ENCODE measurements at places on chromosomes 2 and 18. TPM values are rescaled to one million over a fixed set of nuclear protein-coding genes. Genes with fewer than 3 reads are reported as not detected.
A peak's percentile ranks its signal among the peaks of the same experiment; 100 is the strongest.

- no peak for DNase-seq
Observed at GRCh38 chr2:15034860-15035259, 402.3 kb downstream of the LRATD1 start.

- DNase-seq: peak; percentile 82
Observed at GRCh38 chr18:77132369-77133050, at the start of gene MBP. Gene MBP, minus strand, starts transcription at chr18:77132783. Its CDS starts 27,522 bp downstream, at chr18:77105261.

DNA sequence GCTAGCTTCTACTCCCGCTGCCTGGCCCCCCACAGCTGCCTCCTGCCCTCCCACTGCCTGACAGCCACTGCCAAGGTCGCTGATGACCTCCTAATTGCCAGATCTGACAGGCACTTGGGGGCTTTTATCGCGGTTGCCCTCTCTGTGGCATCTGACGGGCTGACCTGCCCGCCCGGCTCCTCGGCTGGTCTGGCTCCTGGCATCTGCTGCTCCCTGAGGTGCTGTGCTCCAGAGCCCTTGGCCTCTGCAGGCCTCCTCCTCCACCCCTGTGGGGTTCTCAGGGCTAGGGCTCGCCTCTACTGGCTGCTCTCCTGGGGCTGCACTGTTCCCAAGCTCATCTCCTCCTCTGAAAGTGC, 43.1 kb downstream of the INHBB start:
- no peak for DNase-seq

GRCh38 chr2:100197631-100198153, 55.3 kb upstream of the AFF3 start:
- peak; percentile 85 for DNase-seq

DNA sequence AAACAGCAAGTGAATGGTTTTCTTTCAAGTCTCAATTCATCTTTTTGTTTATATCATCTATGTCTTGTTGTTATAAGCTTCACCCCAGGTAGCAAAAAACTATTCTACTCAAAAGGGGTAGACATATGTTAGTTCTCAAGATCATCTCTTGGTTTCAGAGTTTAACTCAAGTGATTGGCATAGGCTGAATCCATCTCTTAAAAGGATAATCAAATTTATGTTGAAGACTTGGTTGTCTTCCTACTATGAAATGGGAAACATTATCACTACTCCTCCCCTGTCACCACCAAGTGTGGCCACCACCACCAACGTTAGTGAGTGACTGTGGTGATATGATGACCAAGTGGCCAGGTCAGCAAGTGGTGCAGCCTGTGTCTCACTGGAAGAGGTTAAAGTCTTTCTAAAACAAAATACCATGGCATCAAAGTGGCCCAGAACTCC, 1.5 kb downstream of the IL1B start:
- DNase-seq: no peak

DNA sequence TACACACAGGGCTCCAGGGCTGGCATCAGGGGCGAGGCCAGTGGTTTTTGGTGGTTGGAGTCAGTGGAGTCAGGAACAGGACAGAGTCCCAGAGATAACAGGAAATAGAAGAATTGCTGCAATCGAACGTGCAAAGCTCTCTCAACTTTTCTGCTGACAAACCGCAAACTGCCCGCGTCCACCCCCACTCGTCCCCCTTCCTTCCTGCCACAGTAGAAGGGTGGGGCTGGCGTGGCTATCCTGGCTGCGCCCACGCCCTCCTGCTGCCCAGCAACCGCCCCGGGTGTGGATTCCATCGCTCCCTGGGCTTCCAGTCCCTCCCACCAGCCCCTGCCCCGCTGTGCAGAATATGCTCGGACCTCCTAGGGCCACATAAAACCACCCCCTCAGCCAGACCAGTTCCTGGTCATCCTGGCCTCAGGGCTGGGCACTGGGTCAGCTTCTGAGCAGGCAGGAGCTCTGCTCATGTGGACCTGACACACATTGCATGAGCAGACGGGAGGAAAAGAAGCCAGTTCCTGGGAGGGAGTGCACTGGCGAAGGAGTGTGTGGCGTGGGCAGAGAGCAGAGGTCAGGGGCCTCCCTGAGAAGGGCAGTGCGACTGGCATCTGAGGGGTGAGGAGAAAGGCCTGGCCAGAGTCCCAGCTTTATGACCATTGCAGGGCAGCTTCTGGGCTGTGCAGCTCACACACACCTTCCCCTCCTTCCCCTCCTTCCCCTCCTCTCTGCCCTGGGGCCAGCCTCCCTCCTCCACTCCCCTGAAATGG, 85.4 kb upstream of the ATG16L1 start:
- DNase-seq: no peak

DNA sequence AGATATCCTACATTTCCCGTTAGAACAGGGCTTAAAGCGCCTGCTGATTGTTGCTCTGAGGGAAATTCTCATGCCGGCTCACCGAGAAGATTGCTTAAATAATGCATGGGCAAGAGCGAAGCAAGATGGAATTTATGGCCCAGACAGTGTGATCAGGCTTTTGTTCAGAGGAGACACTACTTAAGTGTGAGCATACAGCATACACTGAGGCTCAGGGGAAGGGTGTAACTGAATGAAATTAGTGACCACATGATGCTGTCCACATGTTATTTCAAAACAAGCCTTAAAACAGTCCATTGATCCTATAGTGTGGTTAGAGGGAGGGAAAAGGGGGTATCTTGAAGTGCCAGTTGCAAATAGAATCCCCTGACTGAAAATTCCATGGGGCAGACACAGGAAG, 125.5 kb downstream of the RAPGEF4 start:
- DNase-seq: no peak

DNA sequence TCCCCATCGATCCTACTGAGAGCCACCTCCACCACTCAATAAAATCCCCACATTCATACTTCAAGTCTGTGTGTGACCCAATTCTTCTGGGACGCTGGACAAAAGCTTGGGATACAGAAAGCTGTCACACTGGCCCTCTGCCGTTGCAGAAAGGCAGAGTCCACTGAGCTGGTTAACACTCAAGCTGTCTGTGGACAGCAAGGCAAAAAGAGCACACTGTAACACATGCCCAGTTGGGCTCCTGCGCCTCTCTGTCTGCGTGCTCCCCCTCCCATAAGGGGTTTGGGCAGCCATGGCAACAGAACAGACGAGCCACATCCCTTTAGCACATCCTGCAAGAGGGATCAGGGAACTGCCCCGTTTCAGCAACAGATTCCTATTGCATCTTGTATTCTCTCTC, 106.9 kb upstream of the RGPD4 start:
- no peak for DNase-seq

DNA sequence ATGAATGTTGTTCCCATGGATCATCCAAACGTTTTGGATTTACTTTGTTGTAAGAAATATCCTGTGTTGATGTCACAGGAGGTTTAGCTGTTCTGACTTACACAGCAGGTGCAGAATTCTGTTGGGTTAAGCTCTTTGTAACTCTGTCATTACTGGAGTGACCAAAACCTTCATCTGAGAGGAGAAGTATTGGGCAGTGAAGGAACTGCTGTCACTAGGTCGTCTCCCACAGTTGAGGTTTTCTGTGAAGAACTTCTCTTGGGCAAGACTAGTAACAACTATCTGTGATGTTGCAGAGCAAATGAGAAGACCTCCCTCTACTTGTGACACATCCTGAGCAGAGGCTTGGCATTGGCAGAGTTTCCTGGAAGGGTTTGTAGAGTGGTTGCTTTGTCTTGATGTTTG, 2.9 kb downstream of the SPTBN1 start:
- no peak for DNase-seq

GRCh38 chr2:31004257-31004656, 134.0 kb downstream of the GALNT14 start:
- no peak for DNase-seq

DNA sequence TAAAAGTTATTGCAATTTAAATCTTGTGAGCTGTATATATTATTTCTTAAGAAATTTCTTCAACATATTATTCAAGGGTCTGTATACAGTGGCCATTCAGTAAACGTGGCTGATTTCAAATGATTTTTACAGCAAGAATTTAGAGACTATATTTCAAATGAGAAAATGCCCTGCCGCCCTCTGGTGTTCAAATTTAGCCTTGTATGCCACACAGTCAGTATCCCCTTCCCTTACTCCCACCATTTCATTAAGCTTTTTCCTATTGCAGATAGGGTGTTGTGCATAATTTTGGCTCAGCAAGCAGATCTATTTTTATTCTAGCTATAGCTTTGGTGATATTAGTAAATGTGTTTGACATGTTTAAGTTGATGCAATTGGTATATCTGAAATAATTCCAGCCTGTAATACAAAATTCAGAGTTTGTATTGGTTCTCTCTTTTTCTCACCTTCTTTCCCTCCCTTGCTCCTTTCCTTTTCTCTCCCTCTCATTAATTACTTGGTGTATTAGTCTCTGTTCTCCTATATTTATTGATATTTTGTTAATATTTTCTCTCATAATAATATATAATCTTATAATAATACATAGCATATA, 22.8 kb upstream of the SCN7A start:
- DNase-seq: no peak

DNA sequence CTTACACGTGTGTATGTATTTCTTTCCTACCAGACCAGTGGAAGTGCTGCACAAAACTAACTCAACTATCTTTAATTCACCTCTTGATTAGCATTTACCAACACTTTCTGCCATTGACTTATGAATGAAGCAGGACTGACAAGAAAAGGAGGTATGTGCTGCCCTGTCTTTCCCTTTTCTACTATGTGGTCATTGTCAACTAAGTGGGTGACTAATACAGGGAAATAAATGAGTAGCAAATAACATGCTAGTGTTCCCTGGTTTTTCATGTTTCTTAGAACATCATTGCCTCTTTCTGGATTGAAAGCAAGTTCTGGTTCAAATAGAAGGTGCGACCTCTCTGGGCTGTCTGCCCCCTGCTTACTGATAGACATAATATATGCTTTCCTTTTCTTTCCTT, 58.0 kb downstream of the LINC00305 start:
- DNase-seq: no peak

DNA sequence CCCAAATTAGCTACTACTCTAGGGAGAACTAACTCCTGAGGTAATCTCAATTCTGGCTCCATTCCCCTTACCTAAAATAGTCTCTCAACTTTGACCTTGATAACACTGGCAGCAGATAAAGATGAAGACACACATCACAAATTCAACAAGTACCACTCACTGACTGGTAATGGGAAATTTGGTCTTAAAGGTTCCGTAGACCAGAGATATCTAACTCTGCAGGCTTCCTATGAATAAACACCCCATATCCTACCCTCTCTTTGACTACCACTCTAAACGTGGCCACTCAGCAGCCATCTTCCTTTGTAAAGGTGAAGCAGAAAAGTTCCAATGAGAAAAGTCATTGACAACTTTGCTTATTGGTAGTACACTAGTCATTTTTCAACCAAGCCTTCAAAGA, 38.6 kb upstream of the GALNT5 start:
- no peak for DNase-seq

- no peak for DNase-seq
Observed at GRCh38 chr2:39732482-39732881, 46.6 kb downstream of the THUMPD2 start.

- no peak for DNase-seq
Observed at GRCh38 chr2:37322368-37322767, 2.3 kb downstream of the PRKD3 start.

DNA sequence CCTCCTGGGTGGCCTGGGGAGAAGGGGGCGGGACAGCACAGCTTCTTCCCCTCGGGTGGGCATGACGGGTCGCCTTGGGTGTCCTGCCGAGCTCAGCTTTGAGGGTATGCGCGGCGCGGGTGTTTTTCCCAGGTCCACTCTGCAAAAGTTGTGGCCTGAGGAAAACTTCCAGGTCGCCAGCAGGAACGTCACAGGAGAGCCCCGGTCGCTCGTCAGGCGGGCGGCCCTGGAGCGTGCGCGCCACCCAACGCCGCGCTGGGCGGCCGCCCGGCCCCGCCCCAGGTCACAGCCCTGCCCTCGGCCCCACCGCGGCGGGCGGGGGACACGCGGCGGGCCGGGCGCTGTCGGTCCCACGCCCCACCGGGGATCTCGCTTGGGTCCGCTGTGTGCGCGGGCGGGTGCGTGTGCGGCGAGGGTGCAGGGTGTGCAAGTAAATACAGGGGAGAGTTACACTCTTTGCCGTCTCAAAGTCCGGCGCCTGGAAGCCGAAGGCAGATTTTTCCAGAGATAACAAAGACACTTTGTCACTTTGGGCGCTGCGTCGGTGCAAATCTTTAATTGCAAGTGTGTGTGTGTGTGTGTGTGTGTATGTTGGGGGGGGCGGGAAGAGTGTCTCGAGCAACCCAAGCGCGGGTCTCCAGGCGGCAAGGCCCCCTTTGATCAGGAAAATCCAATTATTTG, 616 bp upstream of the SP5 start:
- DNase-seq: peak; percentile 65

DNA sequence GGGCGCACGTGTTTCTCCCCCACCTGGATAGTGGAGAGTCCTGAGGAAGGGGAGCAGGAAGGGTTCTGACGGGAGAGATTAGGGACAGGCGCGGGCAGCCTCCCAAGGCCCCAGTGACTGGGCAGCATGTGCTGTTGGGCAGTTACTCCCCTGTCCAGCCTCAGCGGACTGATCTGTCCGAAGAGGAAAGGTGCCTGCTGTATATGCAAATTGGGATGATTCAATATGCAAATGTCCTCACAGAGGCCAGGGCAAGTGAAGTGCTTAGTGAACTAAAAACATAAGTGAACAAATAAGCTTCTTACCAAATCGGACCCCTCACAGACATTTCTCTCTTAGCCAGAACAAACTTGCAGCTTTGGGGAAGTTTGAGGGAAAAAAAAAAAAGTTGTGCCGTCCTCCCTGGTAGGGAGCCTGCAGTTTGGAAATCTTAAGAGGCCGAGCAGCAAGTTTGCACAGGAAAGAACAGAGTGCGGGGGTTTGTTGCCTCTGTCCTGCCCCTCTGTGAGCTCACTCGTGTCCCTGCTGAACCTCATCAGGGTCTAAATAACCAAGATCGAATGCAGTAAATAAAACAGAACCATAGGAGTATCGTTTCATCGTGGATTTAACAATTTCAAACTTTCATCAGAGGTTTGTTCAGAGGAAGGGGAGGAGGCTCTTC, 141.4 kb downstream of the KCTD1 start:
- no peak for DNase-seq

DNA sequence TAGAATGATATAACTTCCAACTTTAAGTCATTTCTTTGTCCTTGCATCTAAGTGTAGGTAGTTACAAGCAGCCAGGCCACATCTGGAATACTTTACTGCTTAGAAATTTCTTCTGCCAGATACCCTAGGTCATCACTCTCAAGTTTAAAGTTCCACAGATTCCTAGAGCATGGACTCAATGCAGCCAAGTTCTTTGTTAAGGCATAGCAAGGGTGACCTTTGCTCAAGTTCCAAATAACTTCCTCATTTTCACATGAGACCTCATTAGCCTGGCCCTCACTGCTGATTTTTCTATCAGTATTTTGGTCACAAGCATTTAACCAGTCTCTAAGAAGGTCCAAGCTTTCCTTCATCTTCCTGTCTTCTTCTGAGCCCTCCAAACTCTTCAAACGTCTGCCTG, 7.8 kb upstream of the UGT1A9 start:
- DNase-seq: no peak

- no peak for DNase-seq
Observed at GRCh38 chr2:43194121-43194869, 32.1 kb downstream of the ZFP36L2 start.

- DNase-seq: no peak
Observed at GRCh38 chr2:199862788-199863187, 11.8 kb upstream of the FTCDNL1 start.

GRCh38 chr2:180125245-180125962, 118.3 kb upstream of the CWC22 start:
- DNase-seq: peak; percentile 62

Gene SERPINB3
- 0.21 TPM for total RNA-seq

Gene FOXI3
- total RNA-seq: not detected

Gene ADGRF3
- not detected for total RNA-seq

Gene HDLBP
- total RNA-seq: 308 TPM

Gene ABCG5
- total RNA-seq: 4.0 TPM

Gene WNT10A
- total RNA-seq: not detected

Gene INHBB
- total RNA-seq: 8.1 TPM

Gene OLA1
- 29.5 TPM for total RNA-seq

Gene CTNNA2
- not detected for total RNA-seq

Gene RAB11FIP5
- 95.3 TPM for total RNA-seq

Gene ALPG
- total RNA-seq: not detected

Gene MC2R
- not detected for total RNA-seq
